ENCODE measurements at places on chromosomes 6 and 20.
A peak's percentile ranks its signal among the peaks of the same experiment; 100 is the strongest.

DNA sequence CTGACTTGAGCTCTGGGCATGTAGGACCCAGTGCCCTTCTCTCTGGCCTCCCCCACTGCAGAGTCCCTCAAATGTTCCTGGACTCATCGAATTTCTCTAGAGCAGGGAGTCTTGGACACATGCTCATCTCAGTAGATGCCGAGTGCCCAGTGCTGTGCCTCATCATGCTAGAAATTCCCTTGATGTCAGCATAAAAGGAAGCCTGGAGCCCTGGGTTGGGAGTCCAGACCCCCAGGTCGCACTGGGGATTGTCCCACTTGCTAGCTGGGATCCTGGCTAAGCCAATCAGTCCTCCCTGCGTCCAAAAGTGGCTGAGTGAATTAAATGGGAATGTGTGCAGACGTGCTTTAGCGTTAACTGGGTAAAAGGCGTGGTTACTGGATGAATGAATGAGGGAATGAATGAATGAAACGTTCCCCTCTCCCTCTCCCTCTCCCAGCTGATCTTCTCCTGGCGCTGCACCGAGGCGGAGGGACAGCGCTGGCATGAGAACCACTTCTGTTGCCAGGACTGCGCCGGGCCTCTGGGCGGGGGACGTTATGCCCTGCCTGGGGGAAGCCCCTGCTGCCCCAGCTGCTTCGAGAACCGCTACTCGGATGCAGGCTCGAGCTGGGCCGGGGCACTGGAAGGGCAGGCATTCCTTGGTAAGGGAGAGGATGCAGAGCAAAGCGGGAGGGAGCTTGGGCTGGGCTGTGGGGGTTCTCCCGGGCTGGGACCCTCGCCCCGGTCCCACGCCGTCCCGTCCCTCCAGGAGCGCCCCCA lies 1.6 kb upstream of the TOMM6 start:
- DNase-seq: no peak

DNA sequence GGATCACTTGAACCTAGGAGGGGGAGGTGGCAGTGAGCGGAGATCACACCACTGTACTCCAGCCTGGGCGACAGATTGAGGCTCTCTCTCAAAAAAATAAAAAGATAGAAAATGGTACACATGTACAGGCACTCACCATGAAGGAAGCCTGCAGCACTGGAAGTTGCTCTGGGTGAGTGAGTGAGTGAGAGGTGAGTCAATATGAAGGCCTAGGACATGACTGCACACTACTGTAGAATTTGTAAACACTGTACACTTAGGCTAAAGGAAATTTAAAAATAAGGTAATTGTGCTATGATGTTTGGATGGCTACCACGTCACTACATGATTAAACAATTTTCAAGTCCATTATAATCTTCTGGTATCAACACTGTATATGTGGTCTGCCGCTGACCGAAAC lies 216.2 kb downstream of the FOXC1 start:
- DNase-seq: no peak

- DNase-seq: no peak
These were observed 630.6 kb downstream of the QKI start for GRCh38 chr6:164045082-164045481.

- DNase-seq: no peak
These were observed 534.4 kb upstream of the CHD6 start for GRCh38 chr20:42152575-42152974.

- DNase-seq: no peak
These were observed 27.6 kb upstream of the MRGBP start for GRCh38 chr20:62768551-62769287.

GRCh38 chr6:33664506-33665057 lies 43.5 kb downstream of the ITPR3 start:
- DNase-seq: no peak

DNA sequence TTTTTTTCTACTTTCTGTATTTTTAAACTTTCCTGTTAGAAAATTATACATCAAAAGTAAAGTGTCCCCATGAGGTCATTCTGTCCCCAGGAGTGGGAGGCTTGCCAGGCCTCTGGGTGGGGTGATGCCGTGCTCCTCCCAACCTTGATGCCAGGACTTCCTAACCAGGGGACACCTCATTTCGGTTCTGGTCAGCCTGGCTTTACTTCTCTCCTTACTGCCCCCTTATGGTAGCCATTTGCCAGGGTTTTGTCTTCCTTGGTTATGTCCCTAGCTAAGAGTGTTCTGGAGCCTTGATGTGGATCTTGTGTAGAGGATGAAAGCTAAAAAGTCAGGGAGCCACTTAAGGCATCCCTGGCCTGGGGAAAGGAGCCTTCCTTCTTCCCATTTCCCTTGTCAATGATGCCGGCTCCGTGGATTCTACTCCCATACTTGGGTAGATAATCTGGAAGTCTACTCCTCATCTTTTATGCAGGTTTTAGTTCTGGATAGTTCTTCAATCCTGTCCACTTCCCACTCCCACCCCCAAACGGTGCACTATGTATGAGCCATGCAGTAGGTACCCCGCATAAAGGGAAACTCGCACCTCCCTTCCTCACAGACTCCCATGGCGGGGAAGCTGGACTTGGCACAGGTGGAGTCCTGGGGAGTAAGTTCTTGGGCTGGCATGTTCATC lies 164.1 kb upstream of the SALL4 start:
- peak; percentile 16 for DNase-seq

Measured in activated CD4-positive, alpha-beta memory T cell treated with anti-CD3 and anti-CD28 coated beads, Interleukin-2, amount 10 ng/mL, durations not matched to agents 7 days and 5 days (primary cell).